T-helper 9 cell (primary cell): ENCODE measurements at places on chromosomes 16 and 17.
A peak's percentile ranks its signal among the peaks of the same experiment; 100 is the strongest.

DNA sequence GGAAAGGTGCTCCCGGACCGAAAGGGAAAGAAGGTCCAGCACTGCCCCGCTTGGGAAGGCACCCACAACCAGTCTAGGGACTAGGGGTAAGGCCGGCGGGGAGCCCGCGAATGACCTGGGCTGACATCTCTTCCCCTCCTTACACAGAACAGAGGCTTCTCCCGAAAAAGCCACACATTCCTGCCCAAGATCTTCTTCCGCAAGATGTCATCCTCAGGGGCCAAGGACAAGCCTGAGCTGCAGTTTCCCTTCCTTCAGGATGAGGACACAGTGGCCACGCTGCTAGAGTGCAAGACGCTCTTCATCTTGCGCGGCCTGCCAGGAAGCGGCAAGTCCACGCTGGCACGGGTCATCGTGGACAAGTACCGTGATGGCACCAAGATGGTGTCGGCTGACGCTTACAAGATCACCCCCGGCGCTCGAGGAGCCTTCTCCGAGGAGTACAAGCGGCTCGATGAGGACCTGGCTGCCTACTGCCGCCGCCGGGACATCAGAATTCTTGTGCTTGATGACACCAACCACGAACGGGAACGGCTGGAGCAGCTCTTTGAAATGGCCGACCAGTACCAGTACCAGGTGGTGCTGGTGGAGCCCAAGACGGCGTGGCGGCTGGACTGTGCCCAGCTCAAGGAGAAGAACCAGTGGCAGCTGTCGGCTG, 1.5 kb downstream of the CNP start:
- no peak for DNase-seq

- DNase-seq: peak; percentile 43
Observed at GRCh38 chr17:19003543-19004420, 782 bp downstream of the FAM83G start.

DNA sequence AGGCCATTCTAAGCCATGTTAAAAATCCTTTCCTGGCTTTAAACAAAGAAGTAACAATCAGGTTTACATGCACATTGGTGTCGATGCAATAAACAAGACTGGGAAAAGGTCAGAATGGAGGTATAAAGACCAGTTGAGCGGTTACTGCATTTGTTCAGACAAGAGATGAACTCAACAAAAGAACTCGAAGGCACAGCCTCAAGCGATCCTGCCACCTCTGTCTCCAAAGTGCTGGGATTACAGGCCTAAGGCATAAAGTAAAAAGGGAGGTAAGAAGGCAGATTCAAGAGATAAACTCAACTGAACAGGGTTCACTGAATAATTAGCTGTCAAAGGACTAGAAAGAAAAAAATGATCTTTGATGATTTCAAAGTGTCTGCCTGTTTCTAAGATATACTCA, 39.4 kb downstream of the USP32 start:
- DNase-seq: no peak

DNA sequence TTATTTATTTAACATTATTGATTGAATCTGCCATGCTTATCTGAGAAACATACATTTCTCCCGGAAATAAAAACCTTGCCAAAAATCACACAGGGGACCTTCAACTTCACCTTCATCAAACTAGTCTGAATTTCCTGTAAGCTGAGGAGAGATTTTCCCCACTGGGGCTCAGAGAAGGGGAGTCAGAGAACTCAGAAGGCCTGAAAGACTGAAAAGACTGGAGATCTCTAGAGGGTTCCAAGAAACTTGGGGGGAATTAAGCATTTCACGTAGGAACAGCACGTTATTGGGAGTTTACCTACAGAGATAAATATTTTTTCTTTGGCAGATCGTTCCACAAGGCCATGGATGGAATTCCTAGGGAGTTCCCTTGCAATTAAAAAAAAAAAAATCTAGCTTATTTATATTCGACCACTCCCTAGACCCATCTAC, 528 bp upstream of the NOL11 start:
- DNase-seq: no peak

- no peak for DNase-seq
Observed at GRCh38 chr17:53390575-53390974, 432.2 kb upstream of the KIF2B start.

DNA sequence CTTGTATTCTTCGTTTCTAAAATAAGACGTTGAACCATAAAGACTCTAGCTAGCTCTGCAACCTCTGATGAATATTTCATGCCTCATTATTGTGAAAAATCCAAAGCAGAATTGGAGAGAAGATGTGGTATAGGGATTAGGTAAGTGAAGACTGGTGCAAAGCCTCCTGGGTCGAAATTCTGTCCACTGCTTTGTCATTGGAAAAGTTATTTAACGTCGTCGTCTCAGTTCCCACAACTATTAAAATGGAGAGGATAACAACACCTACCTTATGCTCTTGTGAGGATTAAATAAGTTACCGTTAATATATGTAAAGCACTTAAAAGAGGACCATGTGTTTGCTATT, 1.4 kb upstream of the PRPSAP2 start:
- no peak for DNase-seq

GRCh38 chr17:45136846-45137560, 1.5 kb downstream of the ACBD4 start:
- DNase-seq: no peak

- no peak for DNase-seq
Observed at GRCh38 chr16:68493412-68494070, 45.2 kb upstream of the SMPD3 start.

- DNase-seq: peak; percentile 88
Observed at GRCh38 chr16:23835390-23836077, at the start of gene PRKCB. TSS of gene PRKCB (plus strand) at chr16:23835983.

DNA sequence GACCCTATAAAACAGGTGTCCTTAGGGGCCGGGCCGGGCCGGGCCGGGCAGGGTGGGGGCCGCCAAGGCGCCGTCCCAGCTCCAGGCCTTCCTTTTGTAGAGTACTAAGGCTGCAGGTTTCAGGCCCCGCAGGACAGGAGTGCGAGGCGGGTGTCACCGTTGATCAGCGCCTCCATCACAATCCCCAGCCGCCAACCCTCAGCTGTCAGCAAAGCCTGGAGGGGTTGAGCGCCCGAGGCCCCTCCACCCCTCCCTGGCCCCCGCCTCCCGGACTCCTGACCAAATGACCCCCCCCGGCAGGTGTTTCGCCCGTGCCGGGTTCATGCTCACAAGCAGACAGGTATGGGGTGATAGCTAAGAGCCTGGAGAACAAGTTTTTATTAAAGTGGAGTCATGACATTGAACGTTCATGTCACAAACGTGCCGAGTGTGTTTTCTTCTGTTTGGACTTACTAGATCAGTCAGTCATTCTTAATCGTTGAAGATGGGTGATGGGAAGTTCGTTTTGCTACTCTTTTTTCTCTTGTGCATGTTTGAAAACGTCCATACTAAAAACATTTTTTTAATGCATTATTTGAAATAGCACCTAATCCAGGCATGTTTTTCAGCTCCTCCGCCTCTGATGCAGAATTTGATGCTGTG, 534 bp downstream of the ARL2BP start:
- peak; percentile 16 for DNase-seq

GRCh38 chr17:27457731-27458523, 1.7 kb downstream of the KSR1 start:
- no peak for DNase-seq

DNA sequence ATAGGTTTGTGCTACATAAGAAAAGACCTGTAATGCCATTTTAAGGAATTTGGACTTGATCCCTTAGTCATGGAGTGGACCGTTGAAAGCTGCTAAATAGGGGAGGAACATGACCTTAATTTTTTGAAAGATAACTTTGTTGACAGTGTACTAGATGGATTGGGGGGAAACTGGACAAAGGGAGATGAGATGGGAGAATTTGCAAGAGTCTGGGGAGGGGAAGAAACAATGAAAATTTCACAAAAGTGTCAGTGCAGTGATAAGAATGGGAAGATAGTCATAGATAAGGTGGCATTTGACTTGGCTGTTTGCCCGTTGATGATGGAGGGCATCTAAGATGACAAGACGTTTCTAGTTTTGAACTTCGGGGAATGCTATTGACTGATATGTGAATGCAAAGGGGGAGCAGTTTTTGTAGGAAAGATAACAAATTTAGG, 22.3 kb upstream of the KRT10 start:
- no peak for DNase-seq

DNA sequence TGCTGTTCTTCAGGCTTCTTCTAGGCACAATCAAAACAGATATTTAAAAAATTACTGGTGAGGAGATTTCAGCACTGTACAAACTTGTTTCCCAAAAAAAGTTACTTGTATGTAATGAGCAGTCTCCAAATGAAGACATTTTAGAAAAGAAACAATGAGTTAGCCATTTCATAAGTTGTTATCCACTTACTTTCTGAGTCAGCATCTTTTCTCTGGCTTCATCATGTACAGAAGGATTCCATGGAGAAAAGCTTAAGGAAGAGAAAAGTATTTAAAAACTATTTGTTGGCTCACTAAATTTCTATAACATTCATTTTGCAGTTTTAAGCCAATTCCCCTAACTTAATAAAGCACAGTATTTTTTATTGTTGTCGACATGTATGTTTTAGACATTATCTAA, 10.5 kb downstream of the AKTIP start:
- DNase-seq: no peak

DNA sequence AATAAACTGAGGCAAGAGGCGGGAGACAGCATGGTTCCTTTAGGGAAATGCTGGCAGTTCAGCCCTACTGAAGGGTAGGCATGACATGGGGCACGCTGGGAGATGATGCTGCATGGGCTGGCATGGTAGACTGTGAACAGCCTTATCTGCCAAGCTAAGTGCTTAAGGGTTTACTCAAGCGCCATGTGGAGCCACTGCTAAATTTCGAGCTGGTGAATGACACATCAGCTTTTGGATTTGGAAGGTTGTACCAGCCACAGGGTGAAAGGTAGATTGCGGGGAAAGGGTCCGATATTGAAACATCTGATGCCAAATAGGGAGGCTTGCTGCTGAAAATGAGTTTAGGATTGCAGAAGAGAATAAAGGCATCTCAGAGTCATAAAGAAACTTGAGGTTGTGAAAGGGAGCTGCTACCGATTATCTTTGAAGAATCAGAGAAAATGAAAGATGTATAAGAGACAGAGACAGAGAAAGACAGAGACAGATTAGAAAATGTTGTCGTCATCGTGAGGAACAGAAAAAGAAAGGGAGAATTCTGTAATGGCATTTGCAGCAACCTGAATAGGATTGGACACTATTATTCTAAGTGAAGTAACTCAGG, 16.3 kb downstream of the PIK3R5 start:
- no peak for DNase-seq

DNA sequence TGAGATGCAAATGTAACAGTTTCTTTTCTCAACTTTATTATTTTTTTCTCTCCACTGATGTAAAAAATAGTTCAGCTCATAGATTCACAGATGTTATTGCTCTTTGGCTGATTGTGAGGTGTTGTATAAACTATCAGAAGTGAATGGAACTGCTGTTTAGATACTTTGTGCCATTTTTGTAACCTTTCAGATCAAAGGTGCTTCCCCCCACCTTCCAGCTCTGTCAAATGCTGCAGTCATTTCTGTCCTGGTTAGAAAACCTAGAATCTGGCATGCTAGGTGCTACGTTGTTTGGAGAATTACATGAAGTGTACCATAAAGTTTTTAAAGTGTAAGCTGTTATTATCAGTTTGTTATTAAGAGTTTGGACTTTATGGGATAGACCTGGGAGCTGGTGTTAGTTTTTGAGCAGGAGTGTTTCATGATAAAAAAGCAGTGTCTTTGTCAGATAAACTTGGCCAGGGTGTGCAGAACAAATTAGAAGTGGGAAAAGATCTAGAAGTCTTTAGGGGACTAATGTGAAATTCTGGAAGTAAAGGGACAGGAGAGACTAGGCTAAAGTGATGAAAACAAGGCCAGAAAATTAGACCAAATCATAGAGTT, 1.8 kb upstream of the WIPI1 start:
- no peak for DNase-seq

- no peak for DNase-seq
Observed at GRCh38 chr16:12201216-12201615, 224.7 kb downstream of the SNX29 start.

DNA sequence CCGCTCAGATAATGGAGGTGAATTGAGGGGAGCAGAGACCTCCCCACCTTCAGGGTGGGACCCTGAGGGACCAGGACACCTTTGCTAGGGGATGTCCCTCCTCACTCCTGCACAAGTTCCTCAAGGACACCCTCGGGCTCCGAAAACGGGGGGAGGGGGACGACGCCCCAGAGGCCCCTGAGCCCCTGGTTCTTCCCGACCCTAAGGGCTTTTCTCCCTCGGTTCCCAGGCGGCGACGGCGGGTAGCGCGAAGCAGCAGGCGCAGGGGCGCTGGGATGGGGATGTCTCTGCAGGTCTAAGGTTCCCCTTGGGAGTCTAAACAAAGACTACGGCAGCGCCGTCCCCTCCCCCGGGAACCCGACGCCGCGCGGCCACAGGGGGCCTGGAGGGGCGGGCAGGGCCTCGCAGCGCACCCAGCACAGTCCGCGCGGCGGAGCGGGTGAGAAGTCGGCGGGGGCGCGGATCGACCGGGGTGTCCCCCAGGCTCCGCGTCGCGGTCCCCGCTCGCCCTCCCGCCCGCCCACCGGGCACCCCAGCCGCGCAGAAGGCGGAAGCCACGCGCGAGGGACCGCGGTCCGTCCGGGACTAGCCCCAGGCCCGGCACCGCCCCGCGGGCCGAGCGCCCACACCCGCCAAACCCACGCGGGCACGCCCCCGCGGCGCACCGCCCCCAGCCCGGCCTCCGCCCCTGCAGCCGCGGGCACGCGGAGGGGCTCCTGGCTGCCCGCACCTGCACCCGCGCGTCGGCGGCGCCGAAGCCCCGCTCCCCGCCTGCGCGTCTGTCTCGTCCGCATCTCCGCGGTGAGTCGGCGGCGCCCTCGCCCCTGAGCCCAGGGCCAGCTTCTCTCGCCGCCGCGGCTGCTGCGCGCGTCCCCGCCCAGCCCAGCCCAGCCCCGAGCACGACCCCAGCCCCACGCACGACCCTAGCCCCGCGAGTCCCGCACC, 36.7 kb upstream of the NDRG4 start:
- DNase-seq: no peak

DNA sequence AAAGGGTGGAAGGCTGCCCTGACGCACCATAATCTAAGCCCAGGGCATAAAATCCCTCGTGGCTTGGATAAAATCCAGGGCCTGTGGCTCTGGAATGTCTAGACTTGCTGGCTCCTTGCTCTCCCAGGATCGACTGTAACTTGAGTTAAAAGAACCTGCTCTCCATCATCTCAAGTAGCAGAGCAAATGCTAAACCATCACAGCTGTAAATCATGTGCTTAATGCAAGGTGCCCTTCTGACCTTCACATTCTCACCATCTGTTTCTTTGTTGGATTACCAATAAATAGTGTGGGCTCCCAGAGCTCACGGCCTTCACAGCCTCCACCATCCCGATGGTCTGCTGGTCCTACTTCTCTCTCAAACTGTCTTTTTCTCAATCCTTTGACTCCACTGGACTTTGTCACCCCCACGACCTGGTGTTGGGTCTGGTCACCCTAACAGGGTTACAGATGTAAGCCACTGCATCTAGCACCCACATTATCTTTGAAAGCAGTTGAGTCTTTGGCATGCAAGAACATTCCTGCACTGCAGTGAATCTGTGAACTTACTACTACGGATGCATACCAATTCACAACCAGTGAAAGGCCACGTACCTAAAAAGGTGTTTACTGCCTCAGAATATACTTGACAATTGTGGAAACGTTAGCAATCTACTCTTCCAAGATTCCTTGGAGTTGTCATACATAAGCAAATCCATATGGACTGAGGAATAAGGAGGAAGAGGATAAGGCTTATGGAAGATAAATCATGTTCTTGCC, 15.3 kb downstream of the RSL1D1 start:
- DNase-seq: no peak
